ENCODE measurements at places on chromosomes 16 and 17.

- DNase-seq: no peak
Observed at GRCh38 chr16:48347980-48348379, 37.2 kb downstream of the SIAH1 start.

- DNase-seq: no peak
Observed at GRCh38 chr16:1193825-1194581, 31.1 kb downstream of the TPSG1 start.

DNA sequence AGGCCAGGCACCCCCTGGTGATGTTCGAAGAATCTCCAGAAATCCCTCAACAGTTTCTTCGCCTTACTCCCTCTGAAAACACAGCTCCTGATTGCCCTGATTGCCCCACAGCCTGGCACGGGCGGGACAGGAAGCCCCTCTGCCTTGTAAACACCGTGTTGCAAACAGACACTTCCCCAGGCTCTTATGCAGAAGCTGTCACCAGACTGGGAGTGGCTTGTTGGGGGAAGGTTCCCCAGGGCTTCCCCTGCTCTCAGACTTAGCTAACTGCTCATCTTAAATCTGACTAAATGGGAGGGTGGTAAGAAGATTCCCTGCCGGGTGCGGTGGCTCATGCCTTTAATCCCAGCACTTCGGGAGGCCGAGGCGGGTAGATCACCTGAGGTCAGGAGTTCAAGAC, 11.2 kb downstream of the PIK3R5 start:
- no peak for DNase-seq

GRCh38 chr17:70251706-70252105, 82.4 kb downstream of the KCNJ2 start:
- no peak for DNase-seq

DNA sequence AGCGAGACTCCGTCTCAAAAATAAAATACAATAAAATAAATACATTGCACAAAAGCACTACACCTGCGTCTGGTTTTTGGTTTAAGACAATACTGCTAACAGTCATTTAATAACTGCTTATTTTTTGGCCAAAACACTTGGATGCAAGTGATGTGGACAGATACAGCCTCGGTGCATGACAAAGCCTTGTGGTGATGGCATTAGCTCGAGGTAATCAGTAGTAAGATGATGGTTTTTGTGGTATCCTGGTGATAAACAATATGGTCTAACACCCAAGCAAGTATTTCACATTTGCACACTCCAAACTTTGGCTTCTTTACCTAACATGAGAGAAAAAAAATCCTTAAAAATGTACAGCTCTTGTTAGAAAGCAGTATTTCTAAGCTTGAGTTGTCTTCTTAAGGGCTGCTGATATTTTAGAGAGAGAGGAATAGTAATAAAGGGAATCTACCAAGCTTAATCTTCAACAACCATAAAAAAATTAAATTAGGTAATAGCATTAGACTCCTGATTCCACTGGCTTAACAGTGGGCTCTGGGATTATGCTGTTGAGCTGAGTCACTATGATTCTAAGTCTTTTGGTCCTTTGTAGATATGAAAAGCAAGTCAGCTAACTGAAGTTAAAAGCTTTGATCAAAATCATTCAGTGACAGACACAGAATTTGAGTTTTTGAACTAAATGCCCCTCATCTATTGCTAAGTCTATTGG, 111.1 kb downstream of the VPS53 start:
- no peak for DNase-seq

DNA sequence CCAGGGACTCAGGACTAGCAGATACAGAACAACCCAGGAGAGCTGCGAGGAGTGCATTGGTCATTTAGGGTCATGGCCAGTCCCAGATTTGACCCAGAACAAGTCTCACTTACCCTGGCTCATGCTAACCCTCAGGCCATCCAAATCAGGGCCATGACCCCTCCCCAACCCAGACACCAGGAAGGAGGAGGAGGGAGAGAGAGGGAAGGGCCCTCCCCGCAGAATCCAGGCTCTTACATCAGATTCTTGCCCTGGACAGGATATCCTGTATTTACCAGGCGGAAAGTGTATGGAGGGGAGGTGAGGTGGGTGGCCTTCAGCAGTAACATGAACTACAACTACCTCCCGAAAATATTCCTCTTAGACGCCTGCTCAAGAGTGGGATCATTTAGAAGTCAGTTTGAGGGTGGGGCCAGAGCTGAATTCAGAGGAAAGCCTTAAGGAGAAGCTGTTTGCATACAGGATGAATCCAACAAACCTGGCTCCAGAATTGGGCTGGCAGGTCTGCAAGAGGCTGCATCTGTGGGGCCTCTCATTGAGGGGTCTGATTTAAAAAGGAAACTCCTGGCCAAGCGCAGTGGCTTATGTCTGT, 2.1 kb downstream of the VAT1 start:
- no peak for DNase-seq

GRCh38 chr17:3963237-3964201, 718 bp downstream of the ATP2A3 start:
- DNase-seq: no peak

DNA sequence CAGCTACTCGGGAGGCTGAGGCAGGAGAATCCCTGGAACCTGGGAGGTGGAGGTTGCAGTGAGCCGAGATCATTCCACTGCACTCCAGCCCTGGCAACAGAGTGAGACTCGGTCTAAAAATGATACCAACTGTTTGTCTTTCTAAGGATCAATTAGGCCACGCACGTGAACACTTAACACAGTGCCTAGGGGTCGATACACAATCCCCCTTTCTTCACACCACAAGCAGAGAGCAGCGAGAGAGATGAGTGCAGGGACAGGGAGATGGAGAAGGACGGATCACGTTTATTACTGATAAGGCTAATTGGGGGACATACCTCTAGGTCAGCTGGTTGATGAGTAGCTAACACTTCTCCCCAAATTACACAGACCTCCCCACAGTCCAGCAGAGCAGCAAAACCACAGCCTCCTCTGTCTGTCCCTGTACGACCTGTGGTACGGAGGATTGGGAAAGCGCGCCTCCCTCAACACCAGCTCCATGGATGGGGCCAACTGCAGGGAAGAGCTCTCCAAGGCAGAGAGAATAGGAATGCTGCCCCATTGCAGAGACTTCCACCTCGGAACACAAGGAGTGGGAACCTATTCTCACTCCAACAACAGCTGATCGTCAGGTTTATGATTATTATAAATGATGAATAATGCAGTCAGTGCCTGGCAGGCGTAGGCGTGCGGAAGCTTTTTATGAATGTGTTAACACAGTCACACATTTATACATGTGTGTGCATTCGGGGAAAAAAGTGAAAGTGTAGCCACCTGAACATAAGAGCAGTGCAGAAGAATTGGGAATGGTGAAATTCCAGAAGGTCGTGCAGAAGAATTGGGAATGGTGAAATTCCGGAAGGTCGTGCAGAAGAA, 155.1 kb downstream of the C16orf95 start:
- DNase-seq: no peak

GRCh38 chr16:70656065-70656711, 9.8 kb downstream of the IL34 start:
- DNase-seq: no peak

DNA sequence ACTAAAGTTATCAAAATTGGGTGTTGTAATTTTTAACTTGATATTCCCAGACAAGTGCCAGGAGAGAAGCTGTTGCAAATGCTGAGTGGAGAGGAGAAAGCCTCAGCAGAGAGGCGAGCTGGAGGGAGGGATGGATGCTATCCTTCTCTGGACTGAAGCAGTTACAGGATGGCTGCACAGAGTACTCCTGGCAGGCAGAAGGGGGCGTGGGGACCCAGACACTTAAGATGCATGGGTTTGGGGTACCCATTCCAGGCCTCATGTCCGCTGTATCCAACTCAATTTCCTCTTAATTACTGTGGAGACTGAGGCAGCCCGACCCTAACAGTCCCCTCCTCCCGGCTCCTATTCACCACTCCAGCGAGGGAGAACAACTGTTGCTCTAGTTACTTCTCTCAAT, 25.4 kb upstream of the ALDH3A1 start:
- DNase-seq: no peak
